ENCODE measurements at places on chromosomes 1 and 21. TPM values are rescaled to one million over a fixed set of nuclear protein-coding genes. Genes with fewer than 3 reads are reported as not detected.

DPT gene
- not detected for total RNA-seq

PLCH2 gene
- 1.4 TPM for total RNA-seq

OVAAL gene
- total RNA-seq = not detected

LDLRAD2 gene
- not detected for total RNA-seq

SPRR3 gene
- total RNA-seq = not detected

FCN3 gene
- total RNA-seq = not detected

TMEM51 gene
- total RNA-seq = not detected

KCNK1 gene
- not detected for total RNA-seq

TNFRSF4 gene
- 1.4 TPM for total RNA-seq

VANGL2 gene
- total RNA-seq = 2.9 TPM

CHIT1 gene
- 4.6 TPM for total RNA-seq

SIPA1L2 gene
- 7.8 TPM for total RNA-seq

S100A7 gene
- not detected for total RNA-seq

KHDRBS1 gene
- 220 TPM for total RNA-seq

PLA2G2A gene
- total RNA-seq = not detected

CCDC24 gene
- 4.6 TPM for total RNA-seq

RALGPS2 gene
- total RNA-seq = 94.5 TPM

C1orf87 gene
- not detected for total RNA-seq

LRRC71 gene
- not detected for total RNA-seq

Measured in OCI-LY7 (cell line).